Kasumi-1 (cell line): ENCODE measurements at places on chromosomes 6 and 20.

DNA sequence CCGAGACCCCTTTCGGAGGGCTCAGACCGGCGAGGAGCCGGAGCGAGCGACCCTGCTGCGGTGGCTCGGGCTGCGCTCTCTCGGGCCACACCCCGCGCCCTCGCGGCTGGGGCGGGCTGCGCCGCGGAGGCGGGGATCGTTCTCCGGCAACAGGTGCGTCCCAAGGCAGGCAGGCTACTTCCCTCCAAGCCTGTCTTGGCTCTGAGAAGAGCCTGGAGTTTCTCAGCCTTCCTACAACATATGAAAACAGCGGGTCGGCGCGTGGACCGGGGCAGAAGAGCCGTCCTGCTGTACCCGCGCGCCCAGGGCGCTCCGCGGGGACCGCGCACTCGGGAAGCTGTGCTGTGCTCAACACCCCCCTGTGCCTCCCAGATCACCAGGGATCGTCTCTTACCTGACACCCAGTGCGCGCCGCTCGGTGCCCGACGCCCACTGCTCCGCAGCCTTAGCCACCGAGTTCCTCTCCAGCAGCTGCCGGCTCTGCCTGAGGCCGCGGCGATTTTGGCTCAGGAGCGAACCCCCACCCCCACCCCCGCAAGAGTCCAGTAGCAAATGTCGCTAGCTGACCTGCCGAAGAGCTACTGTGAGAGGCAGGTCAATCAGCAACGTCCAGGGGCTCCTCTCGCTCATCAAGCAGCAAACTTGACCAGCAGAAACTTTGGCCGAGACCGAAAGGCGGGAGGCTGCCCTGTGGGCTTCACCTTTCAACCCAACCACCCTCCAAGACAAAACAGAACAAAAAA lies 3.7 kb upstream of the OLIG3 start:
- no peak for DNase-seq

- DNase-seq: no peak
Measured at GRCh38 chr6:95127261-95127660, 450.1 kb upstream of the MANEA start.

DNA sequence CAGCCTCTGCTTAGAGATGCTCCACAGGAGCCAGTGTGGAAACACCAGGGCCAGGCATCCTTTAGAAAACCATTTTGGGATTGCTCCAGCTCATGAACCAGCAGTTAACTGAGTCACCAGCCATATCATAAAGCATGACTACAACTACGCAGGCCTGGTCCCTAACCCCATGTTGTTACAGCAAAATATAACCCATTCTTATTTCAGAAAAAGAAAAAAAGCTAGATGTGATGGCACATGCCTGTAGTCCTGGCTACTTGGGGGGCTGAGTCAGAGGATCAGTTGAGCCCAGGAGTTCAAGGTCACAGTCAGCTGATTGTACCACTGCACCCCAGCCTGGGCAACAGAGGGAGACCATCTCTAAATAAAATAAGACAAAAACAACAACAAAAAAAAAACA lies 36.8 kb downstream of the C6orf15 start:
- DNase-seq: no peak

DNA sequence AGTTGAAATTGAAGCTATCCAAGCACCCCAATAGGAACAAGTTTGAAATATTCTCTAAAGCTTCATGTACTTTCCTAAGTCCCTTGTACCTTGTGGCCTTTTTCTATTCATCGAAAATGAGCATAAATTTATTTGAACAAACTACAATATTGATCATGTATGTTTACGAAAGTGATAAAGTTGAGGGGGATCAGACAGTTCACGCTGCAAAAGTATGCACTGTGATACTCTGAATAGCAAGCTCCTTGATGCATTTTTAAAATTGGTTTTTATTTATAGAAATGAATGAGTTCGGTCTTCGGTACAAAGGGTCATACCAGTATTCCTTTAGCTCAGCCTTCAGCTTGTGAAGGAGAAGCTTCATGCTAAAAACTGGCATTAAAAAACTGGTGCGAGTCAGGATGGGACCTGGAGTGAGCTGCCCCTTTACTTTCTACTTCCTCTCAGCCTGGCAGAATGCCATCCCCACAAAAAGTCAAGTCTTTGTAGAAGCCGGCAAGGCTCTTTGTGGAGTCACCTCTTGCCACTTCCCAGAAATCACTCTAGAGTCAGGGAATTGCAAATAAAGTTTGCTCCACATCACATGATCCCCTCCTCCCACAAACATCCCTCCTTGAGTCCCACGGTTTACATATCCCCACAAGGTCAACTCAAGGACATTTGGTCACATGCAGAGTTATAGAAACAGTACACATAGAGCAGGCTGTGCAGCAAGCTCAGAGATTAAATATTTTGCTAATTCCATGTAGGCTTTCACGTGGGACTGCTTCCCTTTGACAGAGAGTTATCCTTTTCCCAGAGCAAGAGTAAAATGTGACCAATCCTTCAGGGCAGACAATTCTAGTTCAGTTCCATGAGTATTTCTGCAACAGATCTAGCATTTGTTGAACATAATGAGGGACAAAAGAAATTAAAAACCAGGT lies 34.6 kb upstream of the ADGRF1 start:
- DNase-seq: peak; percentile 19

- no peak for DNase-seq
Measured at GRCh38 chr20:44714102-44714700, 968 bp upstream of the CCN5 start.

DNA sequence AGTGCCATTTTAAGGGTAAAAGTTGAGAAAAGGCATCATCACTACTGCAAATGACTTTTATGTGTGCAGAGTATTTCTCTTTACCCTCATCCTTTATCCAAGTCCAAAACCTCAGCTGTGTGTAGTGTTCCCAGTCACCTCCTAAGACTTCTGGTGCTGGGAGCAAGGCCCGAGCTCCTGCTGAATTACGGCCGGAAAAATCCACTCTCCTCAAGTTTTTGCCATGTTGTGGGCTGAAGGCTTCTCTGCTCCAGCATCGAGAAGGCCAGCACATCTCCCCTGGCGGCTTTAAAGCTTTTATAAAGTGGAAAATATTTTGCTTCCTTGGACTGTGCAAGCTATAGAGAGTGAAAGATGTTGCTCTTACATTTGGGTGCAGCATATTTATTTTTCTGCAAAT lies 153.2 kb upstream of the THBS2 start:
- no peak for DNase-seq

DNA sequence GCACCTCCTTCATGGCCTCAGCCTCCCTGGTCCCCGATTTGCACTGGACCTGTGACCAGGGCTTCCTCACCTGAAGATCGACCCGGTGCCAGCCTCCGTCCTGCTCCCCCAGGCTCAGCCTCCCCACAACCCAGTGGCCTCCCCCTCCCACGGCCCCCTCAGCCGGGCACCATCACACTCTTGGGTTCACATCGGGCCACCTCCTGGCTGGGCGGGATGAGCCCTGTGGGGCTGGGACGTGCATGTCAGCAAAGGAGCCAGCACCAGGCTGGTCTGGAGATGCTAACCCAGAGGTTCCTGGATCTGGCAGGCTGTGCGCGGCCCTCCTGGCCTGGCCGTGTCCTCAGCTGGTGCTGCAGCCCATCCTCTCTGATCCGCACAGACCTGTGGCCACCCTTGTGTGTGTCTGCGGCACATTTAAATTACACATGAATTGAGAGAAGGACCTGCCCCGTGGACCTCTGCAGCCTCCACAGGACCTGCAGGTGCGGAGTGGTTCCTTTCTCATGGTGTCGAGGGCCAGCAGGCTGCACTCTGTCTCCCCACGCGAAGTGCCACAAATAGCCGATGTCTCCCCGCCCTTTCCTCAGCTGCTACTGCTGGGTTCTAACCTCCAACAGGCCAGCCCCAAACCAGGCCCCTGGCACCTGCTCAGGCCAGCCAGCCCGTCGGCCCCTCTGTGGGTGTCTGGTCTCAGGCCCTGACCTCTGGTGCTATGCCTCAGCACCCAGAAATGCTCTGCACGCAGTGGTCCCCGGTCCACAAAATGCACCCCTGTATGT lies 237.5 kb downstream of the ERMARD start:
- DNase-seq: no peak

GRCh38 chr6:170166511-170167122 lies 124.3 kb downstream of the DLL1 start:
- DNase-seq: no peak

DNA sequence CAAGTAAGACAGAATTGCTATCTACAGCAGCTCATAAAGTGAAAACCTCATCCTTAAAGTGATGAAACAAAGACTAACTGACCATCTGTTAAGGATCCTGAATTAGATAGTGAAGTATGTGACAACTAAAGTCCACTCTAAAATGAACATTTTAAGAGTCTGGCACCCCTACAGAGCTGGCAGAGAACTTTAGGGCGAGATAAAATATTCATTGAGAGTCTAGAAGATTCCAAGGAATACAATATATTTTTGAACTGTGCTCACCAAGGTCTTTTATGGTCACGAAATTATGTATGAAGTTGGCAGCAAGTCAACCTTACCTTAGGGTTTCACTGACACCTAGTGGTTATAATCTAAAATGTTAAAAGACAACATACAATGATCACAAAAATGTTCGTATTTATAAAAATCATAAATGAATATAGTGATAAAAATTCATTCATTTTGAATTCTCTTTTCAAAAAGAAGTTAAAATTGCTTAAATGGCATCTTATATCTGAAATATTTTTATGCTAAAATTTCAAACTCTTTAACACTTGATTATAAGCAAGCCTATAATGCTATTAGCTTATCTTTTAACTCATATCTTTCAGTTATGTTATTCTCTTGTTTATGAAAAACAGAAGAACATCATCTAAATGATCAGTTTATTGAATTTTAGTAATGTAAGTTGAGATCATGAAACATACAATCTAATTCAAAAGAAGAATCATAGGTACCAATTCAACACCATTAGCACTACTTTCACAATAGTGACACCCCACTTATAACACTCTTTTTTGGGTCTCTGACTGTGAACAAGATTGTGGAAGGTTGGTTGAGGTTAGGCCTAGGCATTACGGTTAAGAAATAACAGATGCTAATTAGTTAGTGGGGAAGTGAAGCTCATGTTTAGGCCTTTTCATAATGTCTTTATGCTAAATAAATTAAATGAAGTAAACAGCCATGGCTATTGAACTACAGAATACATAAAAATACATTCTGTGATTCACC lies 27.5 kb downstream of the RSPH3 start:
- peak; percentile 72 for DNase-seq

- DNase-seq: no peak
Measured at GRCh38 chr6:99590728-99591672, 15.6 kb upstream of the PRDM13 start.

DNA sequence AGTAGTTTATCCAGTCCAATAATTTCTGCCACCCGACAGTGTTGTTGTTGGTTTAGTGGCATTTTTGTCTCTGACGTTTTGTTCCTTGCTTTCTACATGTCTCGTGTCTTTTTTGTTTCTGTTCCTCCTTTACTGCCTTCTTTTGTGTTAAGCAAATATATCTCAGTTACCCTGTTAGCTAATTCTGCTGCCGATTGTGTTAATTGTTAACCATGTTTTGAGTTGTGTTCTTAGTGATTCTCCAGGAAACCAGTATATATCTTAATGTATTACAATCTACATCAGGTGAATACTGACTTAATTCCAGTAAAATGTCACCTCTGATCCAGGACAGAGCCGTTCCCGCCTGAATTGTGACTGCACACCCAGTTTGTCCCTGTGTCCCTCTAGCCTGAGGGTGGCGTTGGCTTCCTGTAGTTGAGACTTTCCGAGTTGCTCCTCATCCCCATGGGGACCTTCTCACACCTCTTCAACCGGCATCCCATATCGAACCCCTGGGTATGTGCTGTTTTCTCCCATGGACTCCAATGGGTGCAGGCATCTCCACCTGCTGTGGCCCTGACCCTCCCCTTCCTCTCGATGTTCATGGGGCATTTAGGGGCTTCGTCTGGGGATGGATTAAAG lies 35.8 kb upstream of the BHLHE23 start:
- DNase-seq: no peak

DNA sequence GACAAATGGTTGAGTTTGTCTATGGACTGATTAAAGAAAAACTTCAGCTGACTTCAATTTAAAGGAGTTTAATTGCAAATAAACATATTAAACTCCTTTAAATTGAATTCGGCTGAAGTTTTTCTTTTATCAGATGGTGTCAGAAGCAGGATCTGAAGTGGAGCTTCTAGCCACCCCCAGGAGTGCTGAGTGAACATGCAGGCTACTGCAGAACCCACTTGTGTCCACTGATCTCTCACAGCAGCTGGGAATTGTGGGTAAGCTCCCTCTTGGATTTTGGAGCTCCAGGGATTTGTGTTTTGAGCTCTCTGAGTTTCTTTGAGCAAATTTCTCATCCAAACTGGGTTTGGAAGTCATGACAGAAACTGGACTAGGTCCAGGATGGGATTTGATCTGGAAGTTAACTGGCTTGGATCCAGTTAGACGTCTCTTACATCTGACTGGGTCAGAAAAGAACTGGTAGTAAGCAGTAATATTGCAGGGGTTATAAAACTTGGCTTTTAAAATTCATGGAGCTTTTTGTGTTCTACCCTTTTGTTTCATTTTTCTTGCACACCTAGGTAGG lies 95.8 kb upstream of the UST start:
- no peak for DNase-seq

DNA sequence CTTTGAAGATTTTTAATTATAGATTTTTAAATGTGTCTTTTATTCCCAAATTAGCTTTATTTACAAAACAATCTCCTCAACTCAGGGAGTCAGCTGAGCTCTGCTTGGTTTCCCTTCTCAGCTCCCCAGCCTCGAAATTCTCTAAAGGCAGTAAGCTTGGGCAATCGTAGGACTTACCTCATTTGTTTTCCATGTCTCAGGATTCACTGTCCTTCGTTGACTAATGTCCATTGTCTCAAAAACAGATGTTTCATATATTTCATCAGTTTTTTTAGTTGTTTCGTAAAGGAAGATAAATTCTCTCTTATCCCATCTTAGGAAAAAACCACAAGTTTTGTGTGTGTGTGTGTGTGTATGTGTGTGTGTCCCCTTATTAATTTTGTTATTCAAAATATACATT lies 102.2 kb upstream of the ADGRF1 start:
- DNase-seq: no peak

GRCh38 chr6:78910591-78911171 lies 43.3 kb downstream of the IRAK1BP1 start:
- no peak for DNase-seq

DNA sequence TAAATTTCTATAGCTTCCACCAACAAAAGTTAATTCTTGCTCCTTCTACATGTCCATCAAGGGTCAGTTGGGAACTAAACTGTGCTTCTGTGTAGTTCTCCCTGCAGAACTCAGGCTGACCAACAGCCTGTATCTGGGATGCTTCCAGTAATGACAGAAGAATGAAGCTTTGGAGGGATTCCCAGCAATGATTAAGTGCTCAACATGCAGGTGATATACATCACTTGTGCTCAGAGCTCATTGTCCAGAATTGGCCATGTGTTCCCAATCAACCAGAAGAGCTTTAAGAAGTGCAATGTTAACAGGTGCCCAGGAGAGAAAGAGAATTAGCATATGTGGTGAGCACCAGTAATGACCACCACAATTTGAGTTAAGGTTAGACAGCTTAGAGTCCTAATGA lies 37.4 kb upstream of the SNRPB2 start:
- DNase-seq: no peak

DNA sequence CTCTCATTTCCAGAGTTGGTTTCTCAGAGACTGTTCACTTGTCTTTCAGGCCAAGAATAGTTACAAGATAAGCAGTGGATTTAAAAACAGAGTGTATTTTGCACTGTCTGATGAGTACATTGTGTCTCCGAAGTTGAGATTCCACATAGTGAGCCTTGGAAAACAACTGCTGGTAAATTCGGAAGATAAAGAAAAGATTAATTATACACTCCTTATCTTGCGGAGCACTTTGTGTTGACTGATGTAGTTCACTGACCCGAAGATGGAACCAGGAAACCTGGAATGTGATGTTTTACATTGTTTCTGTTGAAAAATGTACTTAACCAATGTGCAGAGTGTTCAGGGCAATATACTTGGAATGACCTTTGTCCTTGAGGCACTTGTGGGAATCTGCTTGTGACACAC lies 51.0 kb downstream of the ANKS1A start:
- no peak for DNase-seq

GRCh38 chr6:110285306-110286060 lies 72.7 kb downstream of the METTL24 start:
- DNase-seq: no peak
